Central memory CD8-positive, alpha-beta T cell (primary cell): ENCODE measurements at places on chromosomes 4 and X.

DNA sequence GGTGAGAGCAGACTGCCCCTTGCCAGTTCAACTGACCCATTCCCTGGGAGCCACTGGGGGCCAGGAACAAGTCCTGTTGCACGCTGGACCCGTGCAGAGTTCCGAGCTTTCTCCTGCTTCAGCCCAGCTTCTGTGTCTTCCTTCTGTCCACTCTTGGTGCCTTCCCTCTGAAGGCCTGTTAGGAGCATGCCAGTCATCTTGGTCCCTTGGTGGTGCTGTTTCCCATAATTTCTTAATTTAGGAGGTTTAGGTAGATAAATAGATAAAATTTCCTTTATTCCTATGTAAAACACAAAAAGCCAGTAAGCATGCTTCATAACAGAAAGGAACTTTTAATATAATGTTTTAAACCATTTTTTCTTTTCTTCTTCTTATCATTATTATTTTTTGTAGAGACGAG is 672.7 kb downstream of the CCSER1 start:
- no peak for DNase-seq

DNA sequence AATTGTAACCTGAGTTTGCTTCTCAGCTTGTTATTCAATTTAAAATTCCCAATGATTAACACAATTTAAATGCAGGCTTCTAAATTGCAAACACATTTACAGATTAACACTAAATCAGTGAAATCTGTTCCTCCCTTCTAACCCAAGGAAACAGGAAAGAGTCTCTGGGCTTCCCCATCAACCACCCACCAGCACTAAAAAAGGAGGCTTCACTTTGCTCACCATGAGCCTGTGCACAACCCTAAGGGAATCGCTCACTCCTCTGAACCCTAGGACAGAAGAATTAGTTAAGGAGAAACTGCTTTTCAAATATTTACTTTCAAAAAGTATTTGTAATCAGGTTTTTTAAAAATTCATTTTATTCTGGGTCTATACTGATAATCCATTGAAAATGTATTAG is 155.3 kb downstream of the COL25A1 start:
- DNase-seq, result no peak

DNA sequence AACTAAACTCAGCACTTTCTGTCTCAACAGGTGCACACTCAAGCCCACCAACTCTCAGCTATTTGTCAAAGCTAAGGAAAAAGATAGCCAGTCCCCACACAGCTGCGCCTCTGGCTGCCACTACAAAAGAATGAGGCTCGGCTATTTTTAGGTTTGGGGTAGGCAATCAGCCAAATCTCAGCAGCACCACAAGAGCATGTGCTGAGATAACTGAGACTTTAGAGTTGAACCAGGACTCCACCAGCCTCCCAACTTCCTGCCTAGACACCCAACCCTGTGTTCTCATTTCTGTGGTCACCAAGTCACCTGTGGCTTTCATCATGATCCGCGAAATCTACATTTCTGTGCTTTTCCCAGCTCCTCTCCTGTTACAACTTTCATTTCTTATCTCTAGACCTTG is 28.0 kb downstream of the DMD start:
- no peak for DNase-seq

GRCh38 chrX:101429934-101430333 is 21.9 kb downstream of the HNRNPH2 start:
- DNase-seq, result no peak

DNA sequence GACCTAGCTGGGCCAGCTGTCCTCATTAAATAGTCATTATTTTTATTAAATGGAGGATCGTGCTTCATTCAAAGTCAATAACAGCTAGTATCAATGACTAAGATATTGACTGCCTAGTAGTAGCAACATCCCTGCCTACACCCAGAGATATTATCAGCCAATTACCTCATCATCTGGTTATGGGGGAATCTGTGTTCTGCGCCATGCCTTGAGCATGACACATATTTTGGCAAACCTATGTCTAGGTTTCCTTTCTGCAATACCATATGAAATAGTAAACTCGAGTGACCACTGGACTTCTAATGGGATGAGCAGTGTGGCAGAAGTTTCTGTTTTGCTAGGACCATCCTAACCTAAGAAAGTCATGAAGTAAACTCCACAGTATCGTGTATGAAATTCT is 50.0 kb upstream of the AADAT start:
- DNase-seq, result no peak

DNA sequence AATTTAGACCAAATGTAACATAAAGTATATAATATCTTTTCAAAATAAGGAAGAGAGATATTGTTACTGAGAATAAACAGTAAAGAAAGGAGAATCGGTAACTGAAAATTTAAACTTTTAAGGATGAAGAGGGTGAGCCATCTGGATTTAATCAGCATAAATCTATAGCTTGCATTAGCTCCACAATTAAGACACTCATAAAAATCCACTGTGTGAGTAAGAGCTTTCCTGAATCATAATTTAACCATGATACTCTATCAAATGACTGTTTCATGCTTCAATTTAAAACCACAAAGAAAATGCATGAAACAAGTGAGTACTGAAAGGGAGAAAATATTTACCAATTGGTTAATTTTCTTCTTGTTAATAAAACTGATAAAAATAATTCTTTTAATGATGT is 951.5 kb upstream of the SLIT2 start:
- DNase-seq, result no peak

DNA sequence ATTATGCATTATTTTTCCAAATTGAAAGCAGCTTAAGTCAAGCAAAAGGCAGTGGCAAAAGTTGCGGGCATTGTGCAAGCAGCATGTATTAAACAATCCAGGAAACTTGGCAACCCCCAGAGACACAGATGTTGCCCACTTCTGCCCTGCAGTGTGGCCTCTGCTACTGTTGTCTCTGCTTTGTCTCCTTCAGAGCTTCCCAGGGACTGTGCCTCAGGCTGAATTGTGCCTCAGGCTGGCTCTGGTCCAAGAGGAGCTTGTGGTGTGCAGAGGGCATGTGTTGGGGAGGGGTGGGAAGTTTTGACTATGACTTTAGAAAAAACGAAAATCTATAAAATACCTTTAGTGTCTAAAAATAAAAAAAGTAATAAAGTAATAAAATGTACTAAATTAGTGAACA is 201.4 kb downstream of the CCSER1 start:
- no peak for DNase-seq

DNA sequence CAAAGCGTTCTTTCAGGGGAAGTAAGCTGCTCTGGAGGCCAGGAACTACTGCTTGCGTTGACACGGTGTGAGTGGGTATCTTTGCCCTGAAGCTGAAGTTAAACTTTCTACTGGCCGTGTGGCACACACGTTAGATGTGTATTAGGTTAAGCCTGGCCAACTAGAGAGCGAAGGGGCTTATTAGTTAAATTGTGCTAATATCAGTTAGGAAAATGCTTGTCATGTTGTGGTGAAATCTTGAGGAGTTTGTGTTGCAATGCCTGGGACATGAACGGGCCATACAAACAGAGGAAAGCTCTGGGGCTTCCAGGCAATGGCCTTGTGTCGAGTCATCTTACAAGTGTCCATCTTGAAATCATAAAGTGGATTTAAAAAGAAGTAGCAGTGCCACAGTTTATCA is 62.6 kb downstream of the NSUN7 start:
- DNase-seq, result no peak

DNA sequence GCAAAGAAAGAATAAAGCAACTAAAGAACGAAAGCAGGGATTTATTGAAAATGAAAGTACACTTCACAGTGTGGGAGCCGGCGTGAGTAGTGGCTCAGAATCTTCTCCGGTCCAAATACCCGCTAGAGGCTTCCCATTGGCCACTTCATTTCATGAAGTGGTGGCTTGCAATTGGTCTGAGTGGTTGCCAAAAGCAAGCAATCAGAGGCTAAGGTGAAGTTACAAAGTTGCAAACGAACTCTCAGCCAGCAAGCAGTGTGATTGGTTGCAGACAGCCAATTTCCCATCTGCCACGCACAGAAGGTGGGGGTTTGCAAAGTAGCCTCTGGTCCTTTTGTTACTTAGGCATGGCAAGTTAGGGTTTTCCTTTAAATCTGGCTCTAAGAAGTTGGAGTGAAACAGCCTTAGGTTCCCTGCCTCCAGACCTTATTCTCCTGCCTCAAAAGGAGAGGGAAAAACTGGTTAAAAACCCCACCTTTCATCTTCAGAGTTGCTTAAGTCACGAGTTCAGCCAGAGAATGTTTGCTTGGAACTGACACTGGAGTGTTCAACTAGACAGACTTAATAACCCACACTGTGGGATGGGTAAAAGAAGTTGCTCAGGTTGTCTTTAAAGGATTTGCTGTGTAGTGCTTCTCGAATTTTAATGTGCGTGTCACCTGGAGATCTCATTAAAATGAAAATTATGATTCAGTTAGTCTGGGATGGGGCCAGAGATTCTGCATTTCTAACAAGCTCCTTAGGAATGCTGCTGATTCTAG is 6.9 kb upstream of the CLOCK start:
- no peak for DNase-seq

- no peak for DNase-seq
Measured at GRCh38 chrX:21907260-21907659, 33.2 kb upstream of the SMS start.

GRCh38 chr4:186845137-186845842 is 121.6 kb upstream of the FAT1 start:
- DNase-seq, result no peak

GRCh38 chr4:41446981-41447725 is 90.8 kb upstream of the LIMCH1 start:
- no peak for DNase-seq

GRCh38 chrX:51878056-51878455 is 15.4 kb upstream of the MAGED1 start:
- DNase-seq, result no peak

DNA sequence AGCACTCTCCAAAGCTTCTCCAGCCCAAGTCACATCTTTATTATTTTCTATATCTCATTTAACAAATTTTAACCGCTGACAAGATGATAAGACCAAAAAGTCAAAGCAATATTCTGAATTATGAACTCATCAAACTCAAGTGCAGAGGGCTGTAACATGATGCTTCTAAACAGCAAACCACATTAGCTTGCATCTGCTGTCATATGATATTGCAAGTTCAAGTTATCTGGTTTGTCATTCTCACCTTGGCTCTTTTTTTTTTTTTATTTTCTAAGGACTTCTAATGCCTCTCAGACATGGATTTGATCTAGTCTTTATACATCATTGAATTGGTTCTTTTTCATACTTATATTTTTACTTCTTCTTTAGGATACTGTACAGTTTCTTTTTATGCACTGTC is 93.4 kb downstream of the SLC10A7 start:
- no peak for DNase-seq

DNA sequence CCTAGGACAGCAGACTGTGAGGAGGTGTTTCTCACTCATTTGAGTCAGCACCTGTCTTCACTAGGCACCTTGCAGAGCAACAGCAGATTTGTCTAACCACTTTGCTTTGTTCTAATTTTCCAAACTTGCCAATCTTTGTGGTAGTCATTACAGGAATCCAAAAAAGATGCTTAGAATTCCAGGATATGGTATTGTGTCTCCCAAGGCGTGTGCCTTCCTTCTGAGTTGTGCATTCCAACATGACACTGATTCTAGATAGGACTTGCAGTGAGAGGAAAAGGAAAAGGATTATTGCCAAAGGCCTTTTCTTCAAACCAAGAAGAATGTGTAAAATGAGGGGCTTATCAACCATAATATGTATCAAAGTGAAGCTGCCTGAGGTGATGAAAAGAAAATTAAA is 126.2 kb downstream of the MAPK10 start:
- DNase-seq, result no peak

GRCh38 chr4:4387531-4388310 is 819 bp downstream of the NSG1 start:
- no peak for DNase-seq

DNA sequence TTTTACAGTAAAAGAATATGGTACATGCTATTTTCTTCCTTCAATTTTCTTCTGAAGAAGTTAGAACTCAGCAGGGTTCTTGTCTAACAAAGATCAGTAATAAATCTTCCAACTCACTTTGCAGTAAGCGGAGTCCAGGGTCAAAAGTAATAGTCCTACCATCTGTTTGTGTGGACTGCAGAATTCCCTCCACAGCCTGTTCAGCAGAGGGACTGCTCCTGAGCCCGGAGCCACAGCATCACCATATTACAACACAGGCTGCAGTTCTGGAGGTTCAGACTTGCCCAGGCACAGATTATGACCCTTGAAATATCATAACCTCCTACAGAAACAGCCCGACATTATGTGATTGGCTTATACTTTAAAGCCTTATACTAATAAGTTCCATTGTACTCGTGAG is 10.3 kb downstream of the FHDC1 start:
- no peak for DNase-seq

- no peak for DNase-seq
Measured at GRCh38 chr4:166197166-166197565, 324.1 kb downstream of the TLL1 start.

GRCh38 chr4:22019676-22020075 is 71.1 kb upstream of the KCNIP4 start:
- no peak for DNase-seq

GRCh38 chr4:137541876-137542646 is 9.8 kb upstream of the PCDH18 start:
- no peak for DNase-seq

- DNase-seq, result no peak
Measured at GRCh38 chr4:5186271-5187064, 135.2 kb downstream of the STK32B start.

GRCh38 chr4:121233982-121234381 is 69.9 kb upstream of the TNIP3 start:
- no peak for DNase-seq

DNA sequence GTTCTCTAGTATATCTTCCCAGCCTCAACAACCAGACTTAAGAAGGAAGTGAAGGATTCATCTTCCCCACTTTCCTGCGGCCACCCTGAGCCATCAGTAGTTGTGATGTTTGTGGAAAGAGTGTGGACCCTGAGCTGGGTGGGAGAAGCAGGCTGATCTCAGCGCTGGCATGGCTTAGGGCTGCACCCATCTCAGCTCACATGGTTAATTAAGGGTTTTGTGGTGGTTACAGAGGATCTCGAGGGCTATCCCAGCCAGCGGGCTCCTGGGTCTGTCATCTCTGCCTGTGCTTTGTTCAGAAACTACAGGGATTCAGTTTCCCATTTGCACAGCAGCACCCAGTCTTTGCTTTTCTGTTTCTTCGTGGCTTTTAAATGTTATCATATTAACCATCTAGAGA is 163.4 kb downstream of the PTTG2 start:
- no peak for DNase-seq

DNA sequence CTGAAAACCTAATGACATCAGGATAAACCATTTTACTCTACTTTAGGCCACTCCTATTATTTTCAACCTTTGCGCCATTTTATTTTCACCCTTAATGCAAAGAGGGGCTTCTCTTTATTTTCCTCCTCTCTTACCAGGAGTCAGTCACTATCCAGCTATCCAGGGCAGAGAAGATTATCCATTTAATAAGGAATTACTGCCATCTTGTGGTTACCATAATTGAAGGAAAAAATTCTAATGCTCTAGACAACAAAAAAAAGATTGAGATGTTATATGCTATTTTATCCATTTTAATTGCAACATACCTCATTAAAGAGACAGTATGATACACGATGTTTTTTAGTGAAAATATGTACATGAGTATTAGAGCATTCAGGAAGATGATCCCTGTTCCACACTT is 514.5 kb upstream of the FAM241A start:
- DNase-seq, result no peak
